A673 (cell line): ENCODE measurements at places on chromosomes 11 and 22. TPM values are rescaled to one million over a fixed set of nuclear protein-coding genes. Genes with fewer than 3 reads are reported as not detected.
A peak's percentile ranks its signal among the peaks of the same experiment; 100 is the strongest.

DNA sequence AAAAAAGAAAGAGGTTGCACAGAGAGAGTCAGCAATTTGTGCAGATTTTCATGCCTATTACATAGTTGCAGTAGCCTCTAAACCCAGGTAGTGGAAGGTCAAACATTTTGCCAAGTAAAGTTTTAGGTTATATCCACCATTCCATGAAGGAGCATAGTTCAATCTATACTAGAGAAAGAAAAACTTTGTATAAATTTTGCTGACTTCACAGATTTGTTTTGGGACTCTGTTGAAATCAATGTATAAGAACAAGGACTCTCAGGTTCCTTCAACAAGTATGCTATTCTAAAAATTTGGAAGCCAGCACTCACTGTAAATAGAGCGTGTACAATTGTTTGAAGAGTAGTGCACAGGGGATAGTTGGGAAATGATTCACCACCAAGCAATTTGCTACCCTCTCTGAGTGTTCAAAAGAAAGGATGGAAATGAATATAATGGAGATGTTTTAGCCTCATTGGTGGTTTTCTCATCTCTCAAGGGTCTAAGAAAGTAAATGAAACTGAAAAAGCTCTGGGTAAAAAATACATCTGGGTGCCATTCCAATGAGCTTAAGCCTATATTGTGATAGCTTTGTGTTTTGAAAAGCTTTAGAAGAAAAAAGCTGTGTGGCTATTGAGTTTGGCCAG is 508.4 kb upstream of the LUZP2 start:
- H3K27me3 ChIP-seq = no peaks in the 10 kb centered on the region
- H3K27ac ChIP-seq = no peak overlapping the region
- H3K4me1 ChIP-seq = no peaks in the 10 kb centered on the region
- H3K4me3 ChIP-seq = no peak overlapping the region
- no peaks in the 10 kb centered on the region for H3K36me3 ChIP-seq
- DNase-seq = peak; percentile 4

GRCh38 chr22:37608477-37609239 is at the start of gene GGA1:
Gene GGA1, plus strand, starts transcription at chr22:37608834. Its CDS starts 27 bp downstream, at chr22:37608861.
- H3K4me3 ChIP-seq = peak within 1 kb of the TSS; percentile 97
- H3K27me3 ChIP-seq = no peaks in the 10 kb centered on the region
- DNase-seq = peak; percentile 99

DNA sequence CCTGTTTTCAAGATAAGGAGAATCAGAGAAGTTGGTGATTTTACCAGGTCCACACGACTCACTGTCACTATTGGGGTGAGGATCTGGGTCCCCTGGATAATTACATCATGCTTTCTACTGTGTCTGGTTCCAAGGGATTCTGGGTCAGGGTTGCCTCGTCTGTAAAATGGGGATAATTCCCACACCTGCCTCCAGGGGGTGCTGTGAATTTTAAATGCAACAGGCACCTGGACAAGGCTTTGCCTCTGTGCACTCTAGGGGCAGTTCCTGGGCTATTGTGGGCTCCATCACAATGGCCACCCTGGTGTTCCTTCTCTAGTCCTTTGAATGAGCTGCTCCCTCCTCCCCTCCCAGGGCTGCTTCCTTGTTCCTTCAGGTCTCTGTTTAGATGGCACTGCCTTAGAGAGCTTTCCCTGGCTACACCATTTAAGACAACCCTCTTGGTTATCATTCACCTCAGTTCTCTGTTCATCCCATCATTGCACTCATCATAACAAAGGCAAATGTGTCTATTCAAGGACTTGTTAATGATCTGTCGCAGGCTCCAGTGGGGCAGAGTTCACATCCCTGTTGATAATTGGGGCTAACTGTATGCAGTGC is 178.6 kb downstream of the MIAT start:
- no peaks in the 10 kb centered on the region for H3K27me3 ChIP-seq
- H3K36me3 ChIP-seq = no peaks in the 10 kb centered on the region
- H3K4me3 ChIP-seq = no peak overlapping the region
- H3K27ac ChIP-seq = no peak overlapping the region

DNA sequence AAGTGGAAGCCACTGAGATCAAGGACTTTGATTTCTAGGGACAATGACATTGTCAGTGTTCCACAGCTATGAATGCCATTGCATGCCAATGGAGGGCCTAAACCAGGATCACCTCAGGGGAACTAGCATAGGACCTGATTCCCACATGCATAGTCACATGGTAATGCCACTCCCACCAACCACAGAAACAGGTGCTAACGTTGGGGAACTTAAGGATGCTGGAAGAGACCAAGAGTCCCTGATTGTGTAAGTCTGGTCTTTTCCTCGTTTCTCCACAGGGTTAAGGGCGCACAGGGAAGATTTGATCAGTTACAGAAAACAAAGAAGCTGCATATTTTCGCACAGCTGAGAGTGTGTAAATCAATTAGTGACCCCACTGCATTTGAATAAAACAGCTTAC is 59.4 kb upstream of the CD44 start:
- DNase-seq = no peak
- H3K4me3 ChIP-seq = no peak overlapping the region
- peaks cover 4% of the 10 kb centered on the region for H3K4me1 ChIP-seq
- H3K27ac ChIP-seq = no peak overlapping the region
- no peaks in the 10 kb centered on the region for H3K27me3 ChIP-seq
- no peaks in the 10 kb centered on the region for H3K36me3 ChIP-seq

DNA sequence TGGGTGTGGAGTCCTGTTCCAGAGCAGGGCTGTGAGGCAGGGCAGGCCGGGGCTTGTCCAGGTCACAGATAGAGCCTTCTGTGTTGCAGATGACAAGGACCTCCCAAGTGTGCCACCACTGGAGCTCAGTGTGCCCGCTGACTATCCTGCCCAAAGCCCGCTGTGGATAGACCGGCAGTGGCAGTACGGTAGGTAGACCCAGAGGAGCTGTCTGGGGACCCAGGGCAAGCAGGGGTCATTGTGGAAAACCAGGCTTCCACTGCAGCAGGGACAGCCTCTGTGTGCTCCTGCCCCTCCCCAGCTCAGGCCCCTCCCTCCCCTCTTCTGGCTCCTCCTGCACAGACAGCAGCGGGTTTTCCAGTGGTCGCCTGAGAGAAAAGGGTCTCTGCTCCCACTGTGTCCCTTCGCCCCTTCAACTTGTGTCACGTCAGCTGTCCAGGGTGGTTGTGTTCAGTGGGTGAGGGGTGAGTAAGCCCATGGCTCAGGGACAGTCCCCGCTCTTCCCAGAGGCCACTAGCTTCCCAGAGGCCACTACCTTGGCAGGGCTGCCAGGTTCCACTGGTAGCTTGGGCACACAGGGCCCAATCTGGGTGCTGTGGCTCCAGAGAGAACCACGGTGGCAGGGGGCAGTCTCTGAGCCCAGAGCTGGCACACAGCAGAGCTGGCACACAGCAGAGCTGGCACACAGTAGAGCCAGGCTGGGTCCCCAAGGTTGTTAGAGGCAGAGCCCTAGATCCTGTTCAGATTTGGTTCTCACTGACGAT is 78.4 kb downstream of the MED15 start:
- no peaks in the 10 kb centered on the region for H3K4me1 ChIP-seq
- H3K27me3 ChIP-seq = no peaks in the 10 kb centered on the region
- no peak for DNase-seq

DNA sequence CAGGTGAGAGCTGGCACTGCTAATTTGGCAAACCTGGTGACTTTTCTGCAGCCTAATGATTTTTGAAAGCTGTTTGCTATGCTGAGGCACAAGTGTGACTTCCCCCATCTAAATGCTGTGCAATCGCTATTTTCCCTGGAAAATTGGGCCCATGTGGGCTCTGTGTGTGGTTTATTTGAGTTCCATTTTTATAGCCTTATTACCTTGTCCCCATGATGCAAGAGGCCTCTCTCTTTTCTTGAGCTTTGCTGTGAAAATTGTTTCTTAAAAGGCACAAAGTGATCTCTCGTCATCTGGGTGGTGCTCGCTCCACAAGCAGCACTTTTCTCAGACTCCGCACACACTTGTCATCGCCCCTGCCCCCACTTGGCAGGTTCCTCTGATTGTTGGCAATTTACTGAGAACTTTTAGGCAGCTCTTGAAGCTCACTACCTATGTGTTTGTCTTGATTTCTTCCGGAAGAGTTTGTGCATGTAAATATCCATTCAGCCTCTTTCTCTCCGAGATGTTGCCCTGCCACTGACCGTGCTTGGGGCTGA is 24.9 kb downstream of the BMAL1 start:
- no peak overlapping the region for H3K27ac ChIP-seq
- no peak for DNase-seq
- H3K4me1 ChIP-seq = no peaks in the 10 kb centered on the region
- H3K27me3 ChIP-seq = no peaks in the 10 kb centered on the region
- H3K36me3 ChIP-seq = no peaks in the 10 kb centered on the region

GRCh38 chr11:47177229-47177845 is 658 bp upstream of the ARFGAP2 start:
- peaks cover 45% of the 10 kb centered on the region for H3K36me3 ChIP-seq
- DNase-seq = peak; percentile 97
- peak overlapping the region; percentile 93 for H3K27ac ChIP-seq
- H3K4me1 ChIP-seq = peaks cover 16% of the 10 kb centered on the region
- H3K4me3 ChIP-seq = peak overlapping the region; percentile 72

GRCh38 chr11:64008914-64009633 is 22.8 kb downstream of the OTUB1 start:
- no peak overlapping the region for H3K4me3 ChIP-seq
- H3K27me3 ChIP-seq = no peaks in the 10 kb centered on the region
- DNase-seq = no peak
- H3K27ac ChIP-seq = no peak overlapping the region

- H3K27me3 ChIP-seq = no peaks in the 10 kb centered on the region
- no peak for DNase-seq
- no peaks in the 10 kb centered on the region for H3K36me3 ChIP-seq
These were observed 10.2 kb downstream of the LRRC74B start for GRCh38 chr22:21055880-21056319.

GRCh38 chr11:110601936-110602335 is 110.3 kb downstream of the ARHGAP20 start:
- H3K27ac ChIP-seq = no peak overlapping the region
- H3K27me3 ChIP-seq = no peaks in the 10 kb centered on the region
- peaks cover 5% of the 10 kb centered on the region for H3K36me3 ChIP-seq

GRCh38 chr11:11998091-11998781 is 10.2 kb downstream of the DKK3 start:
- no peak overlapping the region for H3K4me3 ChIP-seq
- H3K27ac ChIP-seq = no peak overlapping the region
- H3K36me3 ChIP-seq = no peaks in the 10 kb centered on the region
- DNase-seq = no peak
- H3K27me3 ChIP-seq = no peaks in the 10 kb centered on the region
- no peaks in the 10 kb centered on the region for H3K4me1 ChIP-seq

TNNT3 gene
- not detected in 2 replicates for total RNA-seq

CHST1 gene
- 13.2 and 17.0 TPM in 2 replicates for total RNA-seq

KRTAP5-1 gene
- total RNA-seq = not detected in 2 replicates
